ENCODE measurements at places on chromosomes 2 and 18.

- DNase-seq: no peak
Measured at GRCh38 chr2:136136931-136137330, 19.0 kb upstream of the CXCR4 start.

- no peak for DNase-seq
Measured at GRCh38 chr18:6595666-6596065, 133.8 kb upstream of the ARHGAP28 start.

- DNase-seq: no peak
Measured at GRCh38 chr2:200219309-200220113, 87.0 kb upstream of the SPATS2L start.

GRCh38 chr2:2621855-2622254, 290.8 kb upstream of the MYT1L start:
- DNase-seq: no peak

- no peak for DNase-seq
Measured at GRCh38 chr2:192978395-192978794, 783.7 kb upstream of the TMEFF2 start.

GRCh38 chr2:32058130-32058529, 5.2 kb upstream of the SPAST start:
- no peak for DNase-seq
